ENCODE measurements at places on chromosomes 4 and X.

DNA sequence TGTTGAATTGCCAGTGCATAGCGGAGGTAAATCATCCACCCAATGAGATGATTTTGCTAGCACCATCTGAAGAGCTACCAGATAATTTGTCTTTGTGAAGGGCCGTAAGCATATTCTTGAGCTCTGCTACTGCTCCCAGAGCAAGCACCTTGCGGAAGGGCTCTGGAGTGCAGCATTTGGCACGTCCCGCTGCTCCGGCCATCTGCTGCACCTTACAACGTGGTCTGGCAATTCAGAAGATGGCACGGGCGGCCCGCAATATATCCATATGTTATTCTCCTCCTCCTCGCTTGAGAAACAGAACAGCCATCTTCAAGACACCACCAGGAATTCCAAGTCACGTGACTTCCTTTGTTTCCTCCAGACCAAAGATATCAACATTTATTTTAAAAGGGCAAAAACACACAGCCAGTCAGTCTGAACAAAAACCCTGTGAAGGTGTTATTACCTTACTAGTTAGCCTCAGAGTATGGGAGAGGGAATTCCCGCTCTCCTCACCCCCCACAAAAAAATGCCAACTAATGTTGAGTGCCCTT is 1095.7 kb upstream of the TENM3 start:
- DNase-seq = no peak

GRCh38 chr4:94489098-94489497 is 37.4 kb downstream of the PDLIM5 start:
- no peak for DNase-seq

- DNase-seq = no peak
Observed at GRCh38 chrX:68672581-68673318, 25.3 kb downstream of the STARD8 start.

GRCh38 chr4:38082021-38082420 is 121.8 kb downstream of the PTTG2 start:
- DNase-seq = no peak

DNA sequence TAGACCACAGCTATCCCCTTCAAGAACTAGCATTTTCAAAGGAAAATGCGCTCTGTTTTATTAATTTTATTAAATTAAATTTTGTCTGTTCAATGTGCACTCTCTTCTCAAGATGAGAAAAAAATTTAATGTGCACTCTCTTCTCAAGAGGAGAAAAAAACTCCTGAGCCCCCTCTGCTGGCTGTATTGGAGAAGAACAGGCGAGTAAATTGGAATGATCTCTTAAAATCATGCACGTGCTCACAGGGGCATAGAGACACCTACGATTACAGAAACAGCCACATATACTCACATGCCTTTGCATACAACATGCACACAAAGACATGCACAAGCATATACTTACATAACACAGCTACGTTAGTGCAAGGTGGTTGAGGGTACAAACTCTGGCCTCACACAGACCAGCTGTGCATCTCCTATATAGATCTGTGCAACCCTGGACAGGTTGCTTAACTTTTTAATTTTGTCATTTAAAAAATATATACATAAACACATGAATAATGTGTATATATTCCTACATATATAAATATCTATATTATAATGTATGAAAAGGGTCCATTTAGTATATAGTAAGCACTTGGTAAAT is 176.2 kb upstream of the CXorf66 start:
- no peak for DNase-seq

DNA sequence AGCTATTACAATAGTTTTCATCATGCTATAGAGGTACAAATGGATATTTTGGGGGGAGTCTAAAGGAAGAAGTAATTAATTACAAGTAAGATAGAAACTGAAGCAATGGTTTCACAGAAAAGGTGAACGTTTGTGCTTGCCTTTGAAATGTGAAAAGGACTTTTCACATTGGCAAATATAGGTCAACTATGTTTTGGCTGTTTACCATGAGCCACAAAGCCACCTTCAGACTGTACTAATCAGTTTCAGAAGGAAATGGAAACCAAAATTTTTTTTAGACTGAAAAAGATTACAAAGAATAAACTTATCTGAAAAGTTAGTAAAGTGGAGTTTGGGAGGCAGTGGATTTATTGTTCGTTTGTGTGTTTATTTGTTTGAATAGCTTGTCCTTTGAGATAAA is 32.1 kb downstream of the SYTL5 start:
- no peak for DNase-seq

DNA sequence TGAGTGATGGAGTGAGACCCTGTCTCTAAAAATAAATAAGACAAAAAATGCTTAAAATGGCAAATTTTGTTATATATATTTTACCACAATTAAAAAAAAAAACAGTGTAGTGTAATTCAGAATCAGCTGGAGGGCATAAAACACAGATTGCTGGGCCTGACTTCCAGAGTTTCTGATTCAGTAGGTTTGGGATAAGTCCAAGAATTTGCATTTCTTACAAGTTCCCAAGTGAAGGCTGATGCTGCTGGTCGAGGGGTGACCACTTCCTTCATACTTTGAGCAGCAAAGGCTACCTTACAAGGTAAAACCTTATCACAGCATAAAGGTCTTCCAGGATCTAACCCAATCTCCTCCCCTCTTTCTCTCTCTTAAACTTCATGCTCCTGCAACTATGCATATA is 40.7 kb downstream of the KLHL8 start:
- DNase-seq = no peak

DNA sequence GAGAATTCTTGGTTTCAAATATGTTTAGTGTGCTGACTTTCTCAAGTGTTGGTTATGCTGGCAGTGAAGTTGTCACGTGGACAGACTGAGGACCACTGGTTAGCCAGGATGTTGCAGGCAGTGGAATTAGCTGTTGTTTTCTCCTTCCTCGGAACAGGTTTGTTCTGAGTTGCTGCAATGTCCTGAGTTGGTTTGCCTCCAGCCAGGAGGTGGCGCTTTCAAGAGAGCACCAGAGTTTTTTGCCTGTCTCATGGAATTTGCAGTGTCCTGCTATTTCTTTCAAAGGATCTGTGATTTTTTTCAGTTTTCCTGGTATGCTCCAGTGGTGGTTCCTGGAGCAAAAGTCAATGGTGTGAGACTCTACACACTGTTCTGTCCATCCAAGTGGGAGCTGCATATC is 158.1 kb upstream of the CXorf66 start:
- DNase-seq = no peak
